ENCODE measurements at places on chromosomes 11 and 22. TPM values are rescaled to one million over a fixed set of nuclear protein-coding genes. Genes with fewer than 3 reads are reported as not detected.

DNA sequence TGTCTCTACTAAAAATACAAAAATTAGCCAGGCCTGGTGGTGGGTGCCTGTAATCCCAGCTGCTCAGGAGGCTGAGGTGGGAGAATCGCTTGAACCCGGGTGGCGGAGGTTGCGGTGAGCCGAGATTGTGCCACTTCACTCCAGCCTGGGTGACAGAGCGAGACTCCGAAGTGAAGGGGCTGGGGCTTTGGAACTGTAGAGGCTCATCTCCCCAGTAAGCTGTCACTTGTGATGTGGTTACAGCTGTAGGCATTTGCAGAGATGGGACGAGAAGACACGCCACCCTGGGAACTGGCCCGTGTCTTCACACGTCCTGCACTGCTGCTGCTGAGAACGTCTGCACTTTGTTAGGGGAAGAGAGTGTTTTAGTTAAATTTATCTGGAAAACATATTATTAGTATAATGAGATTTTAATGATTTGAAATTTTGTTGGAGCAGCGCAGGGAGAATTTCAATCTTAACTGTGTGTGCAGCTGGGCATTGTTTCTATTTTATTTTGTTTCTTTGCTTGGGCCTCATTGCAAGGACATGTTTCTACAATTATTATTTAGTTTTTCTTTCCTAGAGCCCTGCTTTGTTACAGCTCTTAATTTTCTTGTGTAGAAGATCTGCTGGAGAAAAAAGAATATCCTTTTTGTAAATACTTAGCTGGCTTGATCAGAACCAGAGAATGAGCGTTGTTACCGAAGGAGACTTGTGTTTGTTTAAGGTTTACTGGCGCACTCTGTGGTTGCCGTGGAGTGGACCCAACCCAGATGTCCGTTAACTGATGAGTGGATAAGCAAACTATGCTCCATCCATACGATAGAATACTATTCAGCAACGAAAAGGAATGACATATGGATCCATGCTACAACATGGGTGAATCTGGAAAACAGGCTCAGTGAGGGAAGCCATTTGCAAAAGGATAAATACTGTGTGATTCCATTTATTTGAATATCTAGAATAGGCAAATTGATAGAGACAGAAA lies 18.4 kb downstream of the PARVB start:
- DNase-seq, result no peak

GRCh38 chr22:43262990-43263644 lies 76.2 kb upstream of the TTLL12 start:
- peak; percentile 43 for DNase-seq

GRCh38 chr22:22068657-22069056 lies 86.1 kb upstream of the TOP3B start:
- no peak for DNase-seq

DNA sequence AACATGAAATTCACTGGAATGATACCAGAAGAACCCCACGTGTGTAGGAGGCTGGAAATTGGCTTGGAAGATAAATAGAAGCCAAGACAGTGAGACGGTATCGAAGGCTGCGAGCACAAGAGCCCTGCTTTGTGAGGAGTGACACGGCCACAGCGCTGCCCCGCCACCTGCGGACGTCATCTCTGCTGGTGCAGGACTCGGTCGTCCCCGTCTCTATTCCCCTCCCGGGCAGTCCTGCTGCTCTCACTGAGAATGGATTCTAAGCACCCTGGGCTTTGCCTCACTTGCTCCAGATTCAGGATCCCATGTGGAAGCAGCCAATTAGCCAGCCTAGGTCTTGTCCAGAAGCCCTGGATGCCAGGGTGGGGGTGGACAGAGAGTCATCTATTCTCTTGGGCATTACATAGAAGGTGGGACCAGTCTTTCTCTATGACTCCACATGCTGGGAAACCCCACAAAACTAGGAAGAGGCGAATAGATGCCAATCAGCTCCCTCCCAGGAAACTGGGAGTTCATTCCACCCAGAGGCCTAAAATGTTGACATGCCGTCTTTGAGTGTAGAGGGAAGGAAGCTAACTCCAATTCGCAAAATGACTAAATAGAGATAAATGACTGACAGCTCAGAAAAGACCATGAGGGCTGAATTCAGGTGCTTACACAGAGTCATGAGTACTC lies 25.1 kb downstream of the APOL3 start:
- DNase-seq, result no peak

DNA sequence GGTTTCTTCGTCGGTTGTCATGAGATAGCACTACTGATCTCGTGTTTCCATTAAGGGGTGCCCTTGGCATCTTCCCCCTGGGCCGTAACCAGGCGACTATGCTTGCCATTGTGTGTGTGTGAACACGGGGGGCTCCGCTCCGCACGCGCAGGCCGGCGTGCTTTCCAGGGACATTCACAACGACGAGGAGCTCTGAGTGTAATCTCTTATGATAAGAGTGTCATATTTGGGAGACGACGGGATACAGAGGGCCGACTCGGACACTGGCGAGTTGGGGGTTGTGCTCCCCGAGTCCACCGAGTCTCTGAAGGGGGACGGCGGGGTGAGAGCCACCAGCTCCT lies 170.9 kb upstream of the CTSC start:
- DNase-seq, result no peak

DNA sequence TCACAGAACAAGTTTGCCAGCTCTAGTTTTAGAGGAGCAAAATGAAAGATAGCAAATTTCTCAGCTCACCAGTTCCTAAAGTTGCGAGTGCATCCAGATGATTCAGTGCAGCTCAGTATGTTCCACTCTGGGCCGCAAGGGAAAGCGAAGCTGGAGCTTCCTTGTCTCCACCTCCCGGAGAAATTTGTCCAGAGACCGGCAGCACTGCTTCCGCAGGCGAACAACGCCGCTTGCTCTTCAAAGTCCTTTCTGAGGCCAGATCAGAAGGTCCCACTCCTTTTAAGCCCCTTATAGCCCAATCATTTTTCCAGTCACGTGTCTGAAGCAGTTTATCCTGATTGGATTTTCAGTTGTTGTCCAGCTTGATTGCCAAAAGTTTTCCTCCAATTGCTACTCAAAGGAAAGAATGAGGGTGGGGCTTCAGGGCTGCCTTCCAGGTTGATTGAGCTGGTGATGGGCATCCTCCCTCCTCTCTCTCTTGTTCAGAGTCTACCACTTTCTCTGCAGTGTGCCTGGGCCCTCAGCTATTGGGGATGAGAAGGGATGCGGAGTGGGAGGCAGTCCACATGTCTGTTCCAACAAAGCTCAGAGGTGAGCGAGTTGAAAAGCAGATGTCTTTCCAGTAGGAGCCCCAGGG lies at the start of gene ZNF280A:
Gene ZNF280A (minus strand): TSS at position 251 of the 637 bp plus-strand sequence. CDS start 4,640 bp downstream, outside the sequence.
- peak; percentile 87 for DNase-seq

GRCh38 chr22:46040471-46041465 lies 63.8 kb upstream of the WNT7B start:
- DNase-seq, result no peak

DNA sequence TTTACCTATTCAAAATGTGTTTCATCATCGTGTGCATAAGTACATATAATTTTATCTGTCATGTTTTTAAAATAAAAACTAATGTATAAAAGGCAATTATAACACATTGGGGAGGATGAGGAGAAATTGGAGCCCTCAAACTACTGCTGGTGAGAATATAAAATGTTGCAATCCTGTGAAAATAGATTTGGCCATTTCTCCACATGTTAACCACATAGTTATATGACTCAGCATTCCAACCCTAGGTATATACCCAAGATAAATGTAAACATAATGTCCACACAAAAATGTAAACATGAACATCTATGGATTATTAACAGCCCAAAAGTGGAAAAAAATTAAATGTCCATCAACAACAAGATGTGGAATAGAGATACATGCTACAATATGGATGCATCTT lies 928.0 kb upstream of the FAT3 start:
- peak; percentile 57 for DNase-seq

Gene RCOR2
- total RNA-seq, result 1.7 TPM

All from fibroblast of villous mesenchyme (primary cell).